ENCODE measurements at places on chromosomes 2 and 18.

- peak; percentile 29 for DNase-seq
Observed at GRCh38 chr2:25877431-25878360, 591 bp downstream of the ASXL2 start.

GRCh38 chr2:122422384-122422991, 667.0 kb downstream of the TSN start:
- no peak for DNase-seq

DNA sequence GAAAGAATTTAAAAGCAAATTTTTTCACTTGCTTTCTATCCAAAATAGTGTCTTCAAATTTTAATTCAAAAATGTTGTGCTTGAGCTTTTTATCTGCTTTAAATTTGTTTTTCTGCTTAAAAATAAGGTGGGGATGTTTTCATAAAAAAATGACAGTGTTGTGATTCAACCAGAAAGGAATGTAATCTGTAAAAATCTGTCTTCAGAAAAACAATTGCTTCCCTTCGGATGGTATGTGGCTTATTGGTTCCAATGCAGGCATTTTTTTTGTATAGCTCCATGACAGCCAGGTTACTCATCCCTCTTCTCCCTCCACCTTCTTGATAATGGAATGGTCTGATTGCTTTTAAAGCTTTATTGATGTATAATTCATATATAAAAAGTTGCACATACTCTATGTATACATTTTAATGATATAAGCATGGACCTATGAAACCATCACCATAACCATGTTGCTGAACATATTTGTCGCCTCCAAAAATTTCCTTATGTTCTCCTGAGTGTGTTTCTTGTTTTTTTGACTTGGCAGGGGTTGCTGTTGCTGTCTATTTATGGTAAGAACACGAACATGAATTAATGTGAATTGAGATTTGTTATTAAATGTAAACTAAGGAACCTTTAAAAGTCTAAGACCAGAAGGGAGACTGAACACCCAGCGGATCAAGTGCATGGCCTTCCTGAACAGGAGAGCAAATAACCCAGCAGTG, 363.7 kb upstream of the SPHKAP start:
- no peak for DNase-seq

- no peak for DNase-seq
Observed at GRCh38 chr2:137928547-137929518, 35.4 kb upstream of the HNMT start.
